ENCODE measurements at places on chromosomes 12 and 14.

- no peak for DNase-seq
These were observed 143.9 kb upstream of the SSTR1 start for GRCh38 chr14:38063711-38064320.

DNA sequence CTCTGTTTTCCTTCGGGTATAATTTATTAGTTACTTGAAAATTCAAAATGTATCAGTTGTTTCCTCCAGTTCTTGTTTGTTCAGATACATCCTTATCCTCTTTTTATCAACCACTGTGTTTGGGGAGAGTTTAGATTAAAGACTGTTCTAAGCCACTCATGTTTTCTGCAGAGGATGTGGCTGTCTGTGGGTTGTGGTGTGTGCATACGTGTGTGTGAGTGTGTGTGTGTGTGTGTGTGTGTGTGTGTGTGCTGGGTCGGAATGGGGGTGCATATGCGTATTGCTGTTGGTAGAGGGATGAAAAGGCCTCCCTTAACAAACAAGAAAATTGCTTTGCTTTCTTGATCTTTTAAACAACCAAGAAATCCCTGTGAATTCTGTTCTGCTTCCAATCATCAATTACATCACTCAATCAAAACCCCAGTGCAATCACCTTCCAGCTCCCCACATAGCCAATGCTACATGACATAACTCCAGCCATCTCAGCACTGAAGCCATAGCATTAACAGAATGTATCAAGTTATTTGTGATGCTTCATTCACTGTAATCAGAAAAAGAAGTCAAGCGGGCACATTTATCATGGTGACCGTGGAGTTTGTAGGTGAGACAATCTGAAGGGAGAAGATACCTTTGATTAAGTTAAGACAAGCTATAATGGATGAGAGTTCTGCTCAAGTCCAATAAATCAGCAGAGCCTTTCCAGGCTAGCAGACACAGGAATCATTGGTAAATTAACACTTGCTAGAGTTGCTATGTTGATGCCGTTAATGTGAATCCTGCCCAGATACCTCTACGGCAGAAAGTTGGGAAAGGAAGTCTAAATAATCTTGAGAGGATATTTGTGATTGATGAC is 131.9 kb downstream of the RMST start:
- DNase-seq = no peak

DNA sequence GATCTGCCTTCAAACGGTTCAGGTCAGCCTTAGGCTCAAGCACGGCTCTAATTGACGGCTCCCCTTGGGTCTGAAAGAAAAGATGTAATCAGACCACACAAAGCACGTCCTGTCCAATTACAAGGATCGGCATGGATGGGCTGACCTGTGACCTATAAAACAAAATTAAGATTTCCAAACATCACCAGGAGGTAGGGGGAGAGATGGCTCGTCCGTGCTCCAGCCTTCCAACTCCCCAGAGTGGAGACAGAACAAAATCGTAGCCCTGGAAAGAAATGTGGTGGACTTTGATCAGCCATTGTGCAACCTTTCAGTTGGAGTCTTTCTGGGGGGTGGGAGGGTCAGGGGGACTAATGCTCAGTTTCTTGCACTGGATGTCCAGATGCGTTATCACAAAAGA is 226.6 kb upstream of the DIO3 start:
- DNase-seq = no peak

GRCh38 chr14:101354726-101355125 is 206.6 kb upstream of the DIO3 start:
- DNase-seq = no peak

GRCh38 chr14:103014466-103015228 is 42.7 kb downstream of the CDC42BPB start:
- DNase-seq = no peak
